ENCODE measurements at places on chromosomes 3 and 15.

DNA sequence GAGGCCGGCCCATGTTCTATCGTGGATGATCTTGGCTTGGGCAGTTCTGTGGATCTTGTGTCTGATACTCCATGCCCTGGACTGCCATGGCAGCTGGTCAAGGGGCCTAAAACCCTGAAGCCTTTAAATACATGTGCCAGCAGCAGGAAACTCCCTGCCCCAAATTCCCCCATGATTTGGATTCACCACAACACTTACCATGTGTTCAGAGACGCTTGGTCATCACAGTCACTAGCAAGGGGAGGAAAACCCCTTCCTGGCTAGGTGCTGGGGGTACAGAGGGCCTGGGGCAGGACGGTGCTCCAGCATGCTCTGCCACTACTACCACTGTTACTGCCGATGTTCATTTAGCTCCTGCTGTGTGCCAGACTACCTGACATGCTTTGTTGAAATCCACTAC is 94.4 kb downstream of the DNAJB8 start:
- no peak for DNase-seq

DNA sequence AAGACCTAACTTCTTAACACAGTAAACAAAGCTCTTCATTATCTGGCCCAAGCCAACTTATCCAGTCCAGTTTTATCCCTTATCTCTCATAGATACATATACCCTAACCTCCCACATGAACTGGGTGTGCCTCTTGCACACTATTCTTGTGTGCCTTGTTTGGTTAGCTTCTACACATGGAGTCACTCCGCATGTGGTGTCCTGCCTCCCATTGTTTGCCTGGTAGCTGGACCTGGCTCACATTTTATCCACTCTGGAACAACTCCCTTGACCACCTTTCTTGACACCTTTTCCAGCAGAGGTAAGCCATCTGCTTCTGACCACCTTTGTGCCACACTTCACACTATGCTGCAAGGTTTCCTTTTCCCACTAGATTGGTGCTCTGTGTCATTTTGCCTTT is 15.2 kb downstream of the TIPARP start:
- DNase-seq = no peak

- no peak for DNase-seq
These were observed 23.1 kb upstream of the EHD4 start for GRCh38 chr15:41995476-41995855.

- DNase-seq = no peak
These were observed 33.1 kb downstream of the PYGO1 start for GRCh38 chr15:55555089-55555488.

DNA sequence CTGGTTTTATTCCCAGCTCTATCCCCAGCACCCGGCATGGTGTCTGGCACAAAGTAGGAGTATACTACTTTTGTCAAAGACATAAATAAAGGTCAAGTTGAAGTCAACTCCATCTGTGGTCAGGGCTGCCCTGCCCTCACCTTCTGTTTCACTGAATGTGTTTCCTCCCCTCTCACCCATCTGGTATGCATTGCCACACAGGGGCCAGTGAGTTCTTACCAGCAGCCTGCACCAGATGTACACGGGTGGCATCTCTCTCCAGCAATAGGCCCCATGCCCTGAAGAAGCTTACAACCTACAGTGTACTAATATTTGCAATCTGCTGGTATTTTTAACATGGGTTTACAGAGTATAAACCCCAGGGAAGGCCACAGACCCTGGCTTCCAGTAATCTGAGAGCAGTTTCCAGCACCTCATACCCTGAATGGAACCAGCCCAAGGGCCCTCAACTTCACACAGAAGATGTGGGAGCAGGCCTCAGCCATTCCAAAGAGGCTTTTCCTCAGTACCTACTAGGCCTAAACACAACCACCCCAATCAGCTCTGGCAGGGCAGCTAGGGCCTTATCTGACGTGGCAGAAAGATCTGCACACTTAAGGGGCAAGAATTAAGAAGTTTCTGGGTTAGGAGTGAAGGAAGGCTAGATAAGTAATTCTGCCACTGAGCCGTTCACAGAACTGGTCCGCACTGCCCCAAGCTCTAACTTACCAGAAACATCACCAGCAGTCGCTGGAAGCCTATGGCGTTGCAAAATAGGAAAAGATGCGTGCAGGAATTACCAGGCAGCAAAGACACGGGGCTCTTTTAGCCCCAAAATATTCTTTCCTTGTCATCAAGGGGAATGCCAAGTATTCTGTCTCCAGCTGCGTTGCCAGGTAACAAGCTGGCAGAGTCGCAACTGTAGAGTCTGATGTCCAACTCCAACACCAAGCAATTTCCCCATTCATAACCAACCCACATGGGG is 2.1 kb downstream of the IDH2 start:
- peak; percentile 12 for DNase-seq

- DNase-seq = no peak
These were observed 202.8 kb upstream of the BCL6 start for GRCh38 chr3:187947927-187948682.

DNA sequence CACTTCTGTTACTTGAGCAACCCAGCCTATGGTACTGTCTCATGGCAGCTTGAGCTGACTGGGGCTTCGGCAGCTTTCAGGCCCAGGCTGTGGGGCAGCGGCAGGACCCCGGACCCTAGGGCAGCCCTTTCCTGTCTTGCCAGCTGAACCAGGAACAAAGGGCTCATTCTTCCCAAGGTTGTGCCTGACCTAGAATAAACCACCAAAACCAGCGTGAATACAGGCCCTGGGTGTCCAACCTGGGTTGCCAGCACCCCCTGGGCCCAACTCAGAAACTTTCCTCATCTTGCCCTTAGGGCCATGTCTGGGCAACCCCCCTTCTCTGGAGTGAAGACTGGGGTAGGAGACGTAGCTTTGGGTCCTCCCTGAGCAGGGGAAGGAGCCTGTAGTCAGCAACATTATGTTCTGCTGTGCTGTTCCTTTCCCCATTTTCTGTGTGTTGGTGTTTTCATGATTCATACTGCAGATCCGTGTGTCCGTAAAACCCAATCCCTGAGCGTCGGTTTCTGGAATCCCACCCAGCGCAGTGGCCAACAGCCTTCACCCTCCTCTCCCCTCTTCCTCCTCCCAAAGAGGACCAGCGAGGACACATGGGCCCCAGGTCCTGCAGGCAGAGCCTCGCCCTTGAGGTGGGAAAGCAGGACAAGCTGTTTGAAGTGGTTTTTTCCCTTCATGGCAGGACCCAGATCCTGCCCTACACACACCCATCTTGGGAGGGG is 33.5 kb downstream of the TKT start:
- DNase-seq = no peak

- DNase-seq = no peak
These were observed 5.3 kb downstream of the RAF1 start for GRCh38 chr3:12658593-12659058.

DNA sequence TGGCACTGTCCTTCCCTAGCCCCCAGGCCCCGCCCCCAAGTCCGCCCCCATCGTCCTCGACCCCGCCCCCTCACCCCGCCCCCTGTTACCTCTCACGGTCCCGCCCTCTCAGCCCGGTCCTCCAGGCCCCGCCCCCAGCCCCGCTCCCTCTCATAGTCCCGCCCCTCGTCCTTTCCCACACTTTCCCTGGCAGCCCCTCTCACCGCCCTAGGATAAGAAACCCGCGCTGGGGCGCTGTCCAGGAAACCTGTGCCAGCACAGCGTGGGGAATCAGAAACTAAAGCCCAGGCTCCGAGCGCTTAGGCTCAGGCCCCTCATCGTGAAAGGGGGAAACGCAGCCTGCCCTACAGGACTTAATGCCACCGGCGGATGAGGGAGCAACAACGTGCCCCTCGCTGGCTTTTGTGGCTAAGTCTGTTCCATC is 20.9 kb downstream of the TRPM1 start:
- DNase-seq = no peak

GRCh38 chr3:16433701-16434151 is 79.8 kb downstream of the RFTN1 start:
- DNase-seq = no peak

DNA sequence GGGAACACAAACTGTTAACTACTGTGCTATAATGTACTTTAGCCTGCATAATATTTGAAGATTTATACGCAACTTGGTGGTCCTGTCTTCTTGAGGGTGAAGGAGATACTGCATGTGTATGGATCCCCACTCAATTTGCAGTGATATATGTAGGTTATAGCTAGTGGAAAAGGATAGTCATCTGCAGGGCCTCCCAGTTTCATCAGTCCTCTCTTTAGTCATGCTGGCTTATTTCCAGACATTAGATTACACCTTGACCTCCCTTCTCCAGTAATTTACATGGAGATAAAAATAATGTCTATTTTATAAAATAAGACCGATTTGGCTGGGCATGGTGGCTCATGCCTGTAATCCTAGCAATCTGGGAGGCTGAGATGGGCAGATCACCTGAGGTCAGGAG is 3.7 kb downstream of the NR1D2 start:
- DNase-seq = no peak

GRCh38 chr15:63191895-63192618 is 2.7 kb downstream of the RAB8B start:
- peak; percentile 79 for DNase-seq

DNA sequence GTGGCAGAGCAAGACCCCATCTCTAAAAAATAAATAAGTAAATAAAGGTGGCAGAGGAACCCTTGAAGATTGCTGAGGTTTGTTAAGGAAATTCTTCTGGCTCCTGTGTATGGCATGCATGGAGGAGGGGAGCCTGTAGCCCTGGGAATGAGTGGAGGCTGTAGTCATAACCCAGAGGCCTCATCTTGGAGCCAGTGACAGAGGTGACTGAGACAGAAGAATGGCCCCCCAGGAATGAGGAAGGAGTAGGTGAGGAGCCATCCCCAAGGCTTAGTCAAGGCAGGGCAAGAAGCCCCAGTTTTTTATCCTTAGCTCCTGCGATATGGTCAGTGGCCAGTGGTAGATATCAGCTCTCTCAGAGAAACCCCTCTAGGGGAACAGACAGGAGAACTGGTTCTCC is 46.5 kb downstream of the BSN start:
- DNase-seq = no peak

DNA sequence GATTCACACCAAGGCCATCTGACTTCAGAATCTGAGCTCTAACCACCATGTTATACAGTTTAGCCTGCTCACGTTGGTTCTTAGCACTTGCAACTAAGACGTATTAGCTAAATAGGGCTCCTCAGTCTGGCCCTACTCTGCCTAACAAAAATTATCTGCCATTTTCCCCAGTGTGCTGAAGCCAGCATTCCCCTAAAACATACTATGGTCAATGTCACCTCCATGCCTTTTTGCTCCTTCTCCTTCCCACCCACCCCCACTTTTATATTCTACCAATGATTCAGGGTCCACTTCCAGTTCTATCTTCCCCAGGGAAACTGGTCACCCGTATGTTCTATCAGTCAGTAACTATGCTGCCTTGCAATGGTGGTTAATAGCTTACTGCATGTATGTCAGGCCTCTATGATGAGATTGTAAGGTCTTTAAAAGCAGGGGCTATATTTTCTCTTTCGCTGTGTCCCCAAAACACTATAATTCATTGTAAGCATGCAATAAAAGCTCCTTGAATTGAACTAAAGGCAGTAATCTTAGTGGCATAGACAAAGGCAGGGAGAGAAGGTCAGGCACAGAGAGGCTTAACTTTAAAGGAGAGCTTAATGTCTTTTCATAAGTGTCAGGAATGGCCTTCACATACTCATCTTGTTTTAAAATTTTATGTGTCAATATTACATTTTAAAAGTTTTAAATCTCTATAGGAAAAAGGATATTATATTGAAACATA is 23.3 kb downstream of the POPDC2 start:
- DNase-seq = no peak

DNA sequence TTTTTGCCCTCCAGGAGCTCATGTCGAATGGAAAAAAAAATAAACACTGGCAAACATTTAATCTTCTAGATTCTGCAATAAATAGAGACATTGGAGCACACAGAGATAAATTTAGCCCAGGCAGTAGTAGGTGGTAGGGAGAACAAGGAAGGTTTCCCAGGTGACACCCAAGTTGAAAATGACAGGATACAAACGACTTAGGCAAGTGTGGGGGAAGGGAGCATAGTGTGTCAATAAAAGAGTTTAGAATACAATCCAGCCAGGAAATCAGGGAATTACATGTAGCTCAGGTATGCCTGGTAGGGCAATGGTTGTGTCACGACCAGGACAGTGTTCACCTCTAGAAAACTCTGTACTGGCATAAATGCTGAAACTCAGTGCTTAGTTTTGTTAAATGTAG is 364.6 kb upstream of the AGTR1 start:
- no peak for DNase-seq

GRCh38 chr15:72511536-72511935 is 37.4 kb downstream of the ARIH1 start:
- no peak for DNase-seq

GRCh38 chr3:38039101-38039898 is at the start of gene DLEC1:
Gene DLEC1, plus strand, starts transcription at chr3:38039208. Its CDS starts 18 bp downstream, at chr3:38039226.
- no peak for DNase-seq

- DNase-seq = no peak
These were observed 39.4 kb upstream of the CHST2 start for GRCh38 chr3:143080196-143080595.

- no peak for DNase-seq
These were observed 1.3 kb upstream of the IL12A start for GRCh38 chr3:159987291-159987711.

DNA sequence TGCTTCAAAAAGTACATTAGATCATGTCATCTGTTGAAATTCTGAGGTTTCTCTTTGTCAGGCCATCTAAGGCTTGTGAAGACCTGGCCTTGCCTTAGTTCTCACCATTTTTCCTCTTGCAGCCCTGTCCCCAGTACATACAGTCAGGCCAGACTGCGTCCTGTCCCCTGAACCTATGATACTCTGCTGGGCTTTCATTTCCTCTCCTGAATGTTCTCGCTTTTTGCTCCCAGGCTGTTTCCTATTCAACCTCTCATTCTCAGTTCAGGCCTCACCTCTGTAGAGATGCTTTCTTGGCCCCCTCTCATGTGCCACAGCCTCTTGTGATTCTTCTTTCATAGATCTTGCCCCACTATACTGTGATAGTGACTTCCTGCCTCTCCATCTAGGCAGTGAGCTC is 648.8 kb upstream of the KCNMB2 start:
- DNase-seq = no peak

DNA sequence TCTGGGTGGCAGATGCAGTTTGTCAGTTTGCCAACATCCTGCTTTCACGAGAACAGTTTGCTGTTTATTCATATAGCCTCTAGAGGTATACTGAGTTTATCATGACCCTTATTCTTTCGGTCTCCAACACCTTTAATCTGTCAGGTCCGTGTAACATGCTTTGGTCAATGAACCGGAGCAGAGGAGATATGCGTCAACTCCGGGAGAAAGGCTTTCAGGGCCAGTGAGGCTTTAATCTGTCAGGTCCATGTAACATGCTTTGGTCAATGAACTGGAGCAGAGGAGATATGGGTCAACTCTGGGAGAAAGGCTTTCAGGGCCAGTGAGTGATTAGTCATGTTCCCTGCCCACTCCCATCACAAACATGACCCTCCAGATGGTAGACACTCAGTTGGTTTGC is 16.9 kb upstream of the GPD1L start:
- no peak for DNase-seq

All from KG1 (cell line).